ENCODE measurements at places on chromosomes 11 and 22. TPM values are rescaled to one million over a fixed set of nuclear protein-coding genes. Genes with fewer than 3 reads are reported as not detected.

DNA sequence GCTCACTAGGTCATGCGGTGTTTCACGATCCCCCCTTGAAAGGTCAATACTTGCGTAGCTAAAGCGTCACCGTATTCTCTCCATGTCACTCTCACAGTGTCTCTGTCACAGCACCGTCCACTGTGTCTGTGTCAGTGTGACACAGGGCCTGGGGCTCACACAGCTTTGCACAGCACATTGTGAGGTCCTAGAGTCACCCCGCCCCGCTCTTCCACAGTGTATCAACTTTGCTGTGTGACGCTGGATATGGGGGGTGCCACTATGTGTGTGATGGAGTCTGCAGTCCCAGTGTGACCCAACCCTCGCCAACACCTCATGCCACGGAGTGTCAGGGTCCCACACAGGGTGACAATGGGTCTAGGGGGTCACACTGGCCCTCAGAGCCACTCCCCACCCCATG lies 583 bp downstream of the P4HA3 start:
- DNase-seq, result no peak

VPS26B gene
- 17.8 TPM for total RNA-seq

MB gene
- total RNA-seq, result not detected

- no peak for DNase-seq
These were observed 69.3 kb downstream of the CEP164 start for GRCh38 chr11:117396970-117397369.

GRCh38 chr11:78869293-78869692 lies 294.6 kb upstream of the NARS2 start:
- no peak for DNase-seq

DNA sequence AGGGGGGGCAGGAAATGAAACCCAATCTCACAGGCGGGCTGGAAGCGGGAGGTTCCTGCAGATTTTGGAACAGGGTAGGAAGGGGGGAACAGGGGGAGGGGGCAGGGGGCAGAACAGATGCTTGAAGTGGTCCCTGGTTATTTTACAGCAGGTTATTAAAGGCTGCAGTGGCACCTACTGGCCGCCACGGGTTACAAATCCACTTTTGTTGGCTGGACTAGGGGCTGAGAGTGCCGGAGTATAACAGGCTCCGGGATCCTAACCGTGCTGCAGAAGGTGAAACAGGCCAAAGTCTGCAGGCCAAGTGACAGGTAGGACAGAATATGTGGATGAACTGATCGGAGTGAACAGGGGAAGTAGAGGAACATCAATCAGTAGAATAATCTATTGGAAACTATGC lies 2.5 kb downstream of the ROBO3 start:
- no peak for DNase-seq

DNA sequence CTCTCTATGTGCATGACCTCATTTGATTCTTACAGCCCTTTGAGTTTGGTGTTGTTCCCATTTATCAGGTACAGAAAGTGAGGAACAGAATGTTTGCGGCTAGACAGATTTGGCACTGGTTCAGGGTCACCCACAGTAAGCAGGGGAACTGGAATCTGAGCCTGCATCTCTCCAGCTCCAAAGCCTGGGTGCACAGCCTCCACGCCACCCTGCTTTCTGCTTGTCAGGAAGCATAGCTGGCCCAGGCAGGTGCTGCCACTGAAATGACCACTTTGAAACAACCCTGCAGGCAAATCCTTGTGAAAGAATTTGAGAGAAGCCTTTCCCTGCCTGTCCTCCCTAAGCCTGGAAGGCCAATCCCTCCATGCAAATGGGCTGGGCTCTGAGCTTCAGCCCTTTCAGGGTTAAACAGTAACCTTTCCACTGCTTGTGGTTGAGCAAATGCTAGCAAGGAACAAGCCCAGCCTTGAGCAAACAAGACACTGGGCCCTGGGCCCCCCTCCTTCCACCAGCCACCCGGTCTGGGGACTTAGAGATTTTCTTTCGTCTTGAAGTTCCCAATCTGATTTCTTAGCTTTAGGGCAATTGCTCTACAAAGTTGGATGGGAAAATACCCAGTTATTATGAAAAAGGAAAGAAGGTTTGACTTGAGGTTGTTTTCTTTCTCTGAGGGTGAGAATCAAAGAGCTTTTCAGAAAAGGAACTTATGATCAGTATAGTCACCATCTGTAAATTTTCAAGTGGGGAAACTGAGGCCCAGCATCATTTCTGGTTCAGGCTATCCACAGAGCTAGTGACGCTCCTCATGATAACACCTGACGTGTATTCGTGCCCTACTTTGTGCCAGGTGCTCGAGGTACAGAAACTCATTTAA lies 19.4 kb downstream of the EHF start:
- DNase-seq, result peak; percentile 78
